Brain microvascular endothelial cell (primary cell): ENCODE measurements at places on chromosomes 7 and 10.

GRCh38 chr7:102873470-102874165 is 39.2 kb upstream of the LRRC17 start:
- DNase-seq: no peak

DNA sequence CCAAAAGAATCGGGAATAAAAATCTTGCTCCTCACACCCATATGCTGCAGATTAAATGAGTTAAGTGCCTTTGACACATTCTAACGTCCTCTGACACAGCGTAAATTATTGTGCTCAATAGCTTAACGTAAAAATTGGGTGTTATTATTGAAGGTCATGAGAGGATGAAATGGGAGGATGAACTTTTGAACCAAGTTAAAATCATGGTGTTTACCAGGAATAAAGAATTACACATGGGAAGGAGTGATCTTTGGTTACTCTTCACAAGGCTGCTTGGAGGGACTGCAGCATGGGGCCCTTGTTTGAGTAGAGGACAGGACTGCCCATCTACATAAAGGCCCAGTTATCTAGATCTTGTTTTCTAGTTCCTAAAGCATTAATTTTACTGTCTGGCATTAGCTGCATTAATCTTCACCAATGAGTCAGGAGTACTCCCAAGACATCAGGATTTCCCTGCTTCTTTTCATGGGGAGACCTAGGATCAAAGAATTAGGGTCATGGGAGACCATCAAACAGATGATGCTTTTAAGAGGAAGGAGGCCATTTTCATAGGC is 84.9 kb upstream of the PRR15 start:
- DNase-seq: no peak

- DNase-seq: no peak
Measured at GRCh38 chr7:26487780-26488515, 196.3 kb downstream of the SNX10 start.

- DNase-seq: peak; percentile 99
Measured at GRCh38 chr7:28685644-28686417, 272.3 kb downstream of the TRIL start.

GRCh38 chr7:43569424-43569823 is 13.5 kb upstream of the STK17A start:
- DNase-seq: peak; percentile 96
